ENCODE measurements at places on chromosomes 4 and X.

DNA sequence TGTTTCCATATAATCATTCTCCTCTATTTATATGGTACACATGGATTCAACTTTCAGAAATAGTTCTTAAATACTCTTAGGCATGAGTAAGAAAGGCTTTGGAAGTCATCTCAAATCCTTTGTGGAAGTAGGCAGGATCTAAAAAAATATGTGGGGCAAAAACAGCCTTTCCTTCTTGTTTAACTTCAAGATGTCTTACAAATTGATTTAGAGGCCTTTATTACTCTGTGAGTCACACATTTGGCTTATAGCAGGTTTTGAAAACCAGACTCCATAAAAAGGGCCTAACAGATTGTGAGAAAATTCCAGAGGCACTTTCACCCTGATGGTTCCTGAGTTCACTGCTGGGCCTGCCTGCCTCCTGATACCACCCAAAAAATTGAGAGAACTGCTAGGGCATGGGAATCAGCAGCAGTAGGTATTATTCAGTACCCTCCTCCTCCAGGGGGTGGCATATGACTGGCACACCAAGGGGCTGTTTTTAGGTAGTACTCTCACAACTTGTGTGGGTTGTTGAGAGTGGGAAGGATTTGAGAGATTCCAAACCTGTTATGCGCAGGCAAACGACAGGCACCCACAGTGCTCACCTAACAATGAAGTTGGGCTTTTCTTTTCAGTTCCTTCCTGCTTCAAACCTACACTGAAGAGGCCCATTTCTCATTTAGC lies 162.7 kb upstream of the MBNL3 start:
- no peak for DNase-seq

- no peak for DNase-seq
Measured at GRCh38 chr4:41281038-41281634, 24.4 kb downstream of the UCHL1 start.

GRCh38 chr4:1522606-1523005 lies 116.4 kb upstream of the NKX1-1 start:
- no peak for DNase-seq

DNA sequence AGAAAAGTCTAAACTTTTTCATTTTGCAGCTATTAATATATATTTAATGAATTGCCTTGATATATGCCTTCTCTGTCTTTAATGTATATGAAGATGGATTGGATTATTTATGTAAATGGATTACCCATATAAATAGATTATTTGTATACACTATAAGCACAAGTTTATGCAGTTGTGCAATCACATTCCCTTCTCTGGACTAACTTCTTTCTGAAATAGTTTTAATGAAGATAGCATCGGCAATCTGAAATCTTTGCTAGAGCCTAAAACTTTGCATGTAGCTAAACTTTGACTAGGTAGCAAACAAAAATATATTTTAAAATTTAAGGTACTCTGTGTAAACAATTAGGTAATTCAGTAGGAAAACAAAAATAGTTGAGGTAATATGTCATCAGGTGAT lies 127.8 kb downstream of the PCDH7 start:
- no peak for DNase-seq

DNA sequence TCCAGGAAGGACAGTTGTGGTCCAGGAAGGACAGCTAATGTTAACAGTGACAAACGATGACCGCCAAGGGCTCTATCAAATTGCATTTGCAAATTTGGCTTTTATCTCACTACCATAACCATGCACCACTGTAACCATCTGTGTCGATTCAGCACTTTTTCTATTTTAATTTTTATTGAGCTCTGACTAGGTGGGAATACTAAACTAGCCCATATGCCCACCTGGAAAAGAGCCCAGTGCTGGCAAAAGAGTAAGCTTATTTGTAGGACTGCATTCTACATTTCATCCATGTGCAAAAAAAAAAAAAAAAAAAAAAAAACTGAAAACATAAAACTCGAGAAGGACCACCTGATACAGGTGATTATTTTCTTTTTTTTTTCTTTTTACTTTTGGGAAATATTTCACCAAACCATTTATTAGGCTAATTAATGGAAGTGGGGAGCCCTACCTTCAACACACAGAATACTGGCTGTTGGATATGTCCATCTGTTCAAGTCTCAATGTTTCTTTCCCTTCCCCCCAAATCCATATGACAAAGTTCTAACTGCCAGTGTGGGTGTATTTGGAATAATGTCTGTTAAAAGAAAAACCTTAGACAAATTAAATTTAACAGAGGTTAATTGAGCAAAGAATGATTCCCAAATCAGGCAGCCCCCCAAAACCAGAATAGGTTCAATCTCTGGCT lies 99.5 kb upstream of the MXRA5 start:
- no peak for DNase-seq

DNA sequence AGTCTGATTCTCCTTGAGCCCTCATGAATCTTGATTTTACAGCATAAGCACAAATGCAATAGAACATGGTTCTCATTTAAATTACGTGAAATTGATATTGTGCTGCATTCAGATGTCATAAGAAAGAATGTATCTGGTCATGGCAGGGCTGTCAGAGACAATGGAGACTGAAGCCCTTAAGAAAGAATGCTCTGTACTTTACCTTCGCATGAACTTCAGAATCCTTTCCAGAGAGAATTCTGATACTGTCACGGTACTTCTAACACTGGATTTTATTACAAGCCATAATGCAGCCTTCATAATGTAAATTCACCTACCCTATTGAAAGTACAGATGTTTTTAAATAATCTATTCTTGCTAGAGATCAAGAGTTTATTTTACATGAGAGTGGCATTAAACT lies 677.9 kb upstream of the ADGRL3 start:
- DNase-seq, result no peak

DNA sequence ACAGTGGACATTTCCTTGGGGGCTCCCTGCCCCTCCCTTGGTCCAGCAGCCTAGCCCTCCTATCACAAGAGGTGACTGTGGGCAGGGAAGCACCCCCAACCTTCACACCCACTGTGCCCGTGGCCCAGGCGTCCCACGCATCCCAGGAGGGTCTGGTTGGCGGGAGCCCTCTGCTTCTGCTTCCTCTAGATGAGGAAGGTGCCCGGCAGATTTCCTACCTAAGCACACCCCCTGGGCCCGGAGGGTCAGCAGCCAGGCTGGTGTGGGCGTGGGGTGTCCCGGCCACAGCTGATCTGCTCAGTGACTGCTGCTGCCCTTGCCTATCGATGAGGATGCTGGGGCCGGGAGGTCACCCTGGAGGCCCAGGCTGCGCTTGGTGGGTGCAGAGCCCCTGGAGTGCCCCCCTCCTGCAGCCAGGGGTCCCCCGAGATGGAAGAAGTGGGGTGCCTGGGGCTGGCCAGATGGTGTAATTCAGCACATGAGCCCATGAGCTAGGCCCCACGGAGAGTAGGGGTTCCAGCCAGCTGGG lies 12.2 kb downstream of the SH3BP2 start:
- DNase-seq, result no peak

DNA sequence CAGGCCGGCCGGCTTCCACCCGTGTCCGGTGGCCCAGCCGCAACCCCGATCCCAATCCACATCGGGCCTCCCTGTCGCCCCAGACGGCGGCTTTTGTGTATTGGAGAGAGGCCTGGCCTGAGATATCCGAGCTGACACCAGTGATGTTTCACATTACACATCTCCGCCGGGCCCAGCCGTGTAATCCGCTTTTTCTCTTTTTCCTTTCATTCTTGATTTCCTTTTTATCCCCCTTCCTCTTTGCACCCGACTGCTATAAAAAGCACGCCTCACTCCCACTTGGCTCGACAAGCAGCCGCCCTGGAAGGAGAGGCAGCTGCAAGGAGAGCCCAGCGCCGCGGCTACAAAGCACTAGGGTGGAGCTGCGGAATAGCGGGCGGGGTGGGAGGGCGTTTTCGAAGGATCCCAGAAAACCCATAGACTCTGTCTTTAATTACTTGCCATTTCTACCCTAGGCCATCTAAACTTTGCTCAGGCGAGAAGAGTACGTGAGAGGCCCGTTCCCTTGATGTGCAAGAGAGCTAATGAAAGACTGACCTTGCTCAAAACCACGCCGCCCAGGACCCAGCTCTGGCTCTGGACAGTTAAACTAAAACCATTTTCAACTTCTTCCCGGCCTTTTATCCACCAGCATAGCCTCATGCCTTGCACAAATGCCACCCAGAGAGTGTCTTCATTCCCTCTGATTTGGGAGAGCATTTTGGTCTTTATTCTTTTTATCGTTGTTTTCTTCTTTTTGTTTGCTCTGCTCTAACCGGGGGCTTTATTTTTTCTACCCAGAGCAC lies 3.2 kb downstream of the PITX2 start:
- DNase-seq, result no peak
